ENCODE measurements at places on chromosomes 12 and 14. TPM values are rescaled to one million over a fixed set of nuclear protein-coding genes. Genes with fewer than 3 reads are reported as not detected.

Gene PAPLN
- 16.5 TPM for total RNA-seq

Gene KRT72
- total RNA-seq, result not detected

Gene PROX2
- not detected for total RNA-seq

Gene KLRF1
- total RNA-seq, result not detected

Gene KRT74
- not detected for total RNA-seq
